ENCODE measurements at places on chromosomes 1 and 21.

GRCh38 chr1:237760951-237761350 lies 129.8 kb downstream of the ZP4 start:
- no peak for DNase-seq

- DNase-seq: peak; percentile 55
These were observed 1.7 kb upstream of the ZBTB18 start for GRCh38 chr1:244049162-244050013.

GRCh38 chr1:15154480-15155036 lies 1.0 kb downstream of the TMEM51 start:
- DNase-seq: no peak

DNA sequence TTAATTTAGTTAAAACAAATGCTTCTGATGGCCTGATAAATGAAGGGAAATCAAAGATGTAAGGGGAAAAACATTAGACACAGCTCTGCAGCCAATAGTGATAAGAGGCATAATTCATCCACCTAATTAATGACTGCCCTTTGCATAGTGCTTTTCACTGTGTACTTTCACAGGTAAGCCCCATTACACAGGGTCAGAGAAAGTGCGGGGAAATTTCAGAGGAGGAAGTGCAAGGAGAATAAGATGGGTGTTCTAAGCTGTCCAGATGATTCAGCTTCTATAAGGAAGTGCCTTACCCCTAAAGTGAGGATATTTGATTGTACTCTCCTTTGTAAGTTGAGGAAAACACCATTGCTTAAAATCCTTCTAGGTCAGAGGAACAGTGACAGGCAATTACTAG lies 88.0 kb downstream of the NR5A2 start:
- DNase-seq: no peak

DNA sequence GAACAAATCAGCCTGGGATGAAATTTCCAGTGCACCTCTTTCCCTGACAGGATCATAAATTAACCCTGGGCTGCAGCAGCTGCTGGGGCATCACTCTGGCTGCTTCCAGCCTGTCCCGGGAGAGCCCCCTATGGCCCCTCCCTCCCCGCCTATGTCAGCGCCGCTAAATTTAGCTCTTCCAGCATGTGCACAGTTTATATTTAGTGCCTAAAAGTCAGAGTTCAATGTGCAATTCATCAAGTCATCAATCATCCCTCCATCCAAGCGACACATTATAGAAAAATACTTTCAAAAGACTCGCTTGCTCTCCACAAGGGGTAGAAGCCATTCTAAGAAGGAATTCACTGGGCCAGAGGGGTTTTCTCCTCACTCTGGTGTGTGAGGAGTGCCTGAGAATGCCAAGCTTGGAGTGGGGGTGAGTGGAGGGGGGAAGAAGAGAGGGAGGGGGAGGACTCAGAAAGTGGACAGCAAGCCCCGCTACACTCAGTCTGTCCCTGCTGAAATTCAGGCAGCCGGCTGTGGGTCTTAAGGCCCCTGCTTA lies 37.4 kb downstream of the XCL1 start:
- no peak for DNase-seq

- DNase-seq: no peak
These were observed 12.2 kb downstream of the CRABP2 start for GRCh38 chr1:156692925-156693847.

DNA sequence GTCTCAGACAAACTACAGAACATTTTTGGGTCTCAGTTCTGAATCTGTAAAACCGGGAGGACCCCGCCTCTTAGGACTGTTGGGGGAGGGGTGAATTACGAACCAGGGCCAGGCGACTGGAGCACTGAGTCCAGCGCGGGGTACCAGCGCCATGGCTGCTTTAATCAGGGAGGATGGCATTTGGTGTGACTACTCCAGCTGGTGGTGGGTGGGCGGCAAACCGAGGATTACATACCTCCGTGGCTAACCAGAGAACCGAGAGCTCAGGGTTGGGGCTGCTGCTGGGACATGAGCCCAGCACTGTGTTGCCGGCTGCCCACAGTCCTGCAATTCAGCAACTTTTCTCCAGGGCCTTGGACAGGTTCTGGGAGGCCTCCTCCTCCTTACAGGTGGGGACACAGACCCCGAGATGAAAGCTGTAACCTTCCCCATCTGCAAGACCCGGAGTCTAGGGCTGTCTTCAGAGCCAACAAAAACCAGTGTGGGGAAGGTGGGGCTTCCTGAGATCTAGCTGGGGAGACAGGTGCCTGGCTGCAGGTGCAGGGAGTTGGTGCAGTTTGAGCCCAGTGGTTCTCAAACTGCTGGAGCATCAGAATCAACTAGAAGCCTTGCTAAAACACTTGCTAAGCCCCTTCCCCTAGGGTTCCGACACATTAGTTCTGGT lies 273.5 kb downstream of the FOXD2 start:
- no peak for DNase-seq

DNA sequence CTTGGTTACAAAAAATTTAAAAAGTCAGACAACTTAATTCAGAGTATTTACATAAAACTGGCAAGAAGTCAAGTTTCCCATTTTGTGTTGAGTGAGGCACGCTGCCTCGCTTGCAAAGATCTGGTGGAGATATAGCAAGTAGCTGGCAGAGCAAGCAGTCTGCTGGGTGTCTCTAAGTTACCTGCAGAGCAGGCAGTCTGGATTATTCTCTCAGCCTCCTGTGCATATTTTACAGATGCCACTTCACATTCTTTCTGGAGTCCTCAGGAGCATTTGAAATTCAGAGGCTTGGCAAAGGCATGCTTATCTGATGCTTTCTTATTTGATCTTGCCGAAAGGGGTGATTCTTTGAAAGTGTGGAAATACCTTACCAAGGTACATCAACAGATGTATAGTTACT lies 640.4 kb upstream of the ADGRL4 start:
- no peak for DNase-seq

DNA sequence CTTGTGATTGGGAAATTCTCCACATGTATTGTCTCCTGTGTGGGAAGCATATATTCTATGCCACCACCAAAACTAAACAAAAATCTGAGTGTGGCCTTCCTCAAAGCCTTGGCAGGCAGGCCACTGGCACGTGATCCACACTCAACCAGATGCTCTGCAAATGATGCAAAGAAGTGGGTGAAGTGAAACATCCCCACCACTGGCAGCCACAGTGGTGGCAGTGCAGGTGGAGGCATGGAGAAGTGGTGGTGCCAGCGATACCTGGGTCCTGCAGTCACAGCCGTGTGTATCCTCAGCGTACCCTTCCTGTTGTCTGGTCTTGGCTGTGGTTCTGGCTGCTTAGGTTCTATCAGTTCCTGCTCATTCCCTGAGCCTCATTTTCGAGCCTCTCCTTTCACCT lies 65.2 kb downstream of the PLPPR5 start:
- DNase-seq: no peak

- DNase-seq: no peak
These were observed at the start of gene TRPM2 for GRCh38 chr21:44353191-44353970. Gene TRPM2, plus strand, starts transcription at chr21:44353621. Its CDS starts 80 bp downstream, at chr21:44353701.

- no peak for DNase-seq
These were observed 105.9 kb downstream of the BCAR3 start for GRCh38 chr1:93575621-93576284.

GRCh38 chr1:37845786-37846185 lies 13.6 kb downstream of the MTF1 start:
- DNase-seq: no peak

GRCh38 chr1:31952825-31953220 lies 14.7 kb upstream of the PTP4A2 start:
- DNase-seq: no peak

- peak; percentile 39 for DNase-seq
These were observed 18.3 kb upstream of the ARID1A start for GRCh38 chr1:26677306-26678115.

DNA sequence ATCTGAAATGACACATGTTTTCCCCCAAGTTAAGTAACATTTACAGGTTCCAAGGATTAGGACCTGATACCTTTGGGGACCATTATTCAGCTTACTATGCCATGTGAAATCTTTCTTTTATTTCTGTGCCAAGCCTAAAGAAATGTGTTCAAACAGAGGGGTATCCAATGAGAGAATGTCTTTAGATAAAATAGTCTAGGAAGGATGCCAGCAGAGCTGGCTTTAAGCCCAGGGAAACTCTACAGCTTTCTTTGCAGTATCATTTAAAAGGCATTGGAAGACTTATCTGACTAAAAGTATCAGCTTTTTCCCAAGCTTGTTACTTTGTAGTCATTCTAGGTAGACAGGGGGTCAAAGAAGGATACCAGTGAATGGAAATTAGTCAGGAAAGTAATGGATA lies 860.4 kb downstream of the PLA2G4A start:
- DNase-seq: no peak

DNA sequence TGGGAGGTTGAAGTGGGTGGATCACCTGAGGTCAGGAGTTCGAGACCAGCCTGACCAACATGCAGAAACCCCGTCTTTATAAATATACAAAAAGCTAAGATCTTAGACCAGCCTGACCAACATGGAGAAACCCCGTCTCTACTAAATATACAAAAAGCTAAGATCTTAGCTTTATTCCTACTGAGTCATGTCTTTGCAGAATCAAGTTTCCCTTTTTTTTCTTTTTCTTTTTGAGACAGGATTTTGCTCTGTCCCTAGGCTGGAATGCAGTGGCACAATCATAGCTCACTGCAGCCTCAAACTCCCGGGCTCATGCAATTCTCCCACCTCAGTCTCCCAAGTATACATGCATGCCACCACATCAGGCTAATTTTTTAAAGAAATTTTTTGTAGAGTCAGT lies 21.4 kb downstream of the KDM5B start:
- no peak for DNase-seq

GRCh38 chr1:230084408-230085177 lies 17.6 kb downstream of the GALNT2 start:
- DNase-seq: no peak

DNA sequence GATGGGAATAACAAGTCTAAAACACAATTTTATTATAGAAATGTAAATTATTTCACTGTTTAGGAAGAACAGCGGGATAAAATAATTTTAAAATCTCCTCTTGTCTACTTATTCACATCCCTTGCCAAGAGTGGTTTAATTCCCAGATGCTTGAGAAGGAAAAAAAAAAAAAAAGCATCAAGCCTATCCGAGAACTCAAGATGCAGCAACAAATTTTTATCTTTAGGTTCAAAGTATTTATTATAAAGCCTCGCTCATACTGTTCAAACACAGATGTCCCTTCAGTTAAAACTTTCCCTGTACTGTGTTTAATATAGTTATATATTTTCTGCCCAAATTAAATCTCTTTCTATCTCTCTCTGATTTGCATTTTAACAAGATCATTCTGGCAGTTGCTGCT lies 1615.8 kb downstream of the PLA2G4A start:
- no peak for DNase-seq

- no peak for DNase-seq
These were observed 122.5 kb downstream of the NR5A2 start for GRCh38 chr1:200150006-200150405.

- DNase-seq: no peak
These were observed 55.1 kb downstream of the AGPAT3 start for GRCh38 chr21:43919871-43920801.

DNA sequence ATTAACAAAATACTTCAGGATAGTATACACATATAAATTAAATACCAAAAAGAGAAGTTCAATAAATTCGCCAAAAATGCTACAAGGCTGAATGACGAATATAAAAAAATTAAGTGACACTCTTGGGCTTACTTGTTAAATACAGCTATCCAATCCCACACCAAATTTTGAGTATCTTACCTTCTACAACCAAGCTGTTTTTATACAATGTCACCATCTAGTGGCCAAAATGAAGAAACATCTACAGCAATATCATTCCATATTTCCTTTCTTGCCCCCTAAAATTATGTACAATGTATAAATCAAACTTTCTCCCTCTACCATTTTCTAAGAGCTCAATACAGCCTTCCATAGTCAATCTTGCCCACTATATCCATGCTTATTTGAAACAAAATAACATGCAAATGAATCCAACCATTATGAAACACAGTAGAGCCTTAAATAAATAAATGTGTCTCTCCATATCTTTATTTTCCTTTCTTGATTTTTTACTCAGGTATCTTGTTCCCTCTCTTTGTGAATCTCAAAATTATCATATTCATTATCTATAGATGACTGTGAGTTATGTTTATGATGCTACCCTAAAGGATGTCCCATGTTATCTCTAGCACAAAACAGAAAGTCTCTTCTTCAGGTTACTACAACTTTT lies 86.3 kb downstream of the ACBD6 start:
- peak; percentile 28 for DNase-seq

DNA sequence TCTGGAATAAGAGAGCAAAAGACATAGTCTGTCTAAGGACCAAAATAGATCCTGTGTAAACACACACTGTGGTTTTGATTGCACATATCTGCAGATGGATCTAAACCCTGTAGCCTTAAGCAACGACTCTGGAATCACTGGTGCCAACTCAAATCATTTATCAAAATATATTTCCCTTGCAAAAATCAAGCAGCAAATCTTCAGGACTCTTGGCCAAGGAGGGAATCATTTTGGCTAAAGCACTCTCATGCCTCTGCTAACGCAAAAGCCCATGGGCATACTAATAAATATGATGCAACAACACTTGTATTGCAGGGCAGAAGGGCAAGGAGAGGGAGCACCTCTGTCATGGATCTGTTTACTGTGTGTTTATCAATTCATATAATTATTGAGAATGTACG lies 155.4 kb upstream of the DUSP10 start:
- no peak for DNase-seq

- DNase-seq: no peak
These were observed 28.9 kb upstream of the FMOD start for GRCh38 chr1:203379825-203380224.

DNA sequence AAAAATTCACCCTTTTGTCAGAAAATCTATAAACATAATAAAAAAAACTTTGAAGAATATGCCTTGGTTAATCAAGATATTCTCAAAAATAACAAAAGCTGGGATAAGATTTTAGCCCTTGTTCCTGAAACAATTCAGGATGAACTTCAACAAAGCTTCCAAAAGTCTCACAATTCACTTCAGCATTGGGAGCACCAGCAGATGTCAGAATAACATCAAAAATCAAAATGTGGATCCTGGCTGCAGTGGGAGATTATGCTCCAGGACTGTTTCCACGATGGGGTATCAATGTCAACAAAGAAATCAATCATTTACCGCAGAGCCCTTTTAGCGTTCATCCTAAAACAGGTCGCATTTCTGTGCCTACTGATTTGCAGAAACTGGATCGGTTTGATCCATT lies 35.2 kb downstream of the ZNF670 start:
- DNase-seq: no peak

DNA sequence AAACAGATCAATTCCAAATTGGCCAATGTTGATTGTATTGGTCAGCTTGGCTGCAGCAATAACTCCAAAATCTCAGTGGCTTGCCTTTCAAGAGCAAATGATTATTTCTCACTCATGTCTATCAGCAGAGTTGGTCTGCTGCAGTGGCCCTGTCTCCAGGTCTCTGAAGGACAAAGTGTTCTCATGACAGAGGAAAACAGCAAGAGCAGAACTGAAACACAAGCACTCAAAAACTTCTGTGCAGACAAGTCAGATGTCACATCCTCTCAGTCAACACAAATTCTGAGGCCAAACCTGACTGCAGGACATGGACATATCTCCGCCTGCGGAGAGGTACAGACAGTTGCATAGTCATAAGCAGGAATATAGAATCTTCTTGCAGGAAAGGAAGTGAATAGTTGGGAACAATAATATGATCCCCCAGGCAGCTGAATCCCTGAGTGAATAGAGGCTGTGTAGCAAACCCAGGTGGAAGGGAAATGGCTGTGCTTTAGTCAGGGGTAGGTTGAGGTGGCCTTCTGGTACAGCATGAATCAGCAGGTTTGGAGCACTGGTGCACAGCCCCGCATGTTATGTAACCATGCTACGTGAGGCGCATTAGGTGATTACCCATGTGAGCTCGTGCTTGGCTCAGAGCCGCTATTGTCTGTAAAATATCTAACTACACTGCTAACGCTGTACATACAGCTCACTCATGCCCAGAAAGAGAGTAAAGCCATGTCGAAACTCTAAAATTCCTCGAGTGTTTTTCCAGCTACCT lies 17.1 kb upstream of the UBE2U start:
- DNase-seq: no peak

Measured in germinal center (tissue), 1 donor.